Stimulated activated CD8-positive, alpha-beta memory T cell treated with anti-CD3 and anti-CD28 coated beads, Interleukin-7, amount 100 ng/mL, for 48 hours (primary cell): ENCODE measurements at places on chromosomes 7 and 10.

- no peak for DNase-seq
Observed at GRCh38 chr10:124224331-124225028, 131.1 kb upstream of the CHST15 start.

DNA sequence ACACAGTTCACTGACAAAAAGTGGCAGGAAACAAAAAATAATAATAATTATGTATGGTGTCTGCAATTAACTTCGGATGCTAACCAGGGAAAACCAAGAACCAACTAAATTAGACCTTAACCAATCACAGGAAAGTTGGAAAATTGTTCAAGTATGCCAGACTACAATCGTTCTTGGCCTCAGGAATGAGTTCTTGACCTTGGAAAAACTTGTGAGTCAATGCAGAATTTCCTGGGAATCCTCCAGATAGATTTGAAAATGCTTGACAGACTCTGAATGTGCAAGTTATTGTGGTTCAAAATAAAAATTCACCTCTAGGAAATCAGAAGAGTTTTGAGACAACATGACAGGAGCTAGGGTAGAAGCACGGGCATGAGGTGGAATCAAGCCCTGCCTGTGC, 171.5 kb downstream of the C7orf25 start:
- no peak for DNase-seq

- no peak for DNase-seq
Observed at GRCh38 chr7:192701-193480, 520 bp downstream of the FAM20C start.

- no peak for DNase-seq
Observed at GRCh38 chr7:133754708-133755107, 372.4 kb upstream of the LRGUK start.

DNA sequence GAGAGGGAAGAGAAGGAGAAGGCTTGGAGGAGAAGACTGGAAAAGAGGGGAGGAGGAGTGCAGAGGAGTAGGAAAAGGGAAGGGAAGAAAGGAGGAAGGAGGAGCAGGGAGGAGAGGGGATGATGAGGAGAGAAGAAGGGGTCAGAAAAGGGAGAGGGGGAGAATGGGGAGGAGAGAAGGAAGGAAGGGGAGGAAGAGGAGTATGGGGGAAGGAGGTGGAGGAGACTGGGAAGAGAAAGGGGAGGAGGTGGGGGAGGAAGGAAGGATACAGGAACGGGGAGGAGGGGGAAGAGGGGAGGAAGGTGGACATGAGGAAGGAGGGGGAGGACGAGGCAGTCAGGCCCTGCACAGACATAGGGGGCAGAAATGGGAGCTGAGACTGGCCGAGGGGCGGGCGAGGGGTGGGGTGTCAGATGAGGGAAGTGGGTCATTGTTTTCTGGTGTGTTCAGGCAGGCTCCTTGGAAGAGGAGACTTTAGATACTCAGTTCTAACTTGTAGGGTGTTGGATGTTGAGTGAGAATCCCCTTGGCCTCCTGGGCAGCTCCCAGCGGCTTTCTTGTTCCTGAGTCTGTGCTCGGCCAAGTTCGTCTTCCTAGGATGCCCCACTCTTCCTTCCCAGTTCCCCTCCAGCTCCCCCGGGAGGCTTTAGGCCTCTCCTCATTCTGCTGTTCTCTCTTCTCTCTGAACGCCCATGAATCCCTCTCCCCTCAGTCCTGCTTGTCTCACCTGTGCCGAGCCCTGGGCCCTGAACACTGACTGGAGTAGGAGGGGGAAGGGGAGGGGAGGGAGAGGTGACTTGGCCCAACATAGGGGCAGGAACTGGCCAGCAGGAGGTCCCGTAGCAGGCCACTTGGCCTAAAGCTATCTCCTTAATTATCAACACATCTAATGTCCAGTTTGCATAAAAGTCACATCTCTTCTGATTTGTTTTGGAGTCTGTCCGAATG, 12.8 kb upstream of the CRHR2 start:
- no peak for DNase-seq

GRCh38 chr7:100087055-100087750, 1.6 kb upstream of the COPS6 start:
- no peak for DNase-seq

- DNase-seq, result no peak
Observed at GRCh38 chr10:21990449-21990848, 13.1 kb downstream of the DNAJC1 start.

GRCh38 chr7:105245398-105246114, 143.2 kb downstream of the SRPK2 start:
- DNase-seq, result no peak

- DNase-seq, result no peak
Observed at GRCh38 chr10:110764793-110765512, 106.8 kb upstream of the PDCD4 start.

DNA sequence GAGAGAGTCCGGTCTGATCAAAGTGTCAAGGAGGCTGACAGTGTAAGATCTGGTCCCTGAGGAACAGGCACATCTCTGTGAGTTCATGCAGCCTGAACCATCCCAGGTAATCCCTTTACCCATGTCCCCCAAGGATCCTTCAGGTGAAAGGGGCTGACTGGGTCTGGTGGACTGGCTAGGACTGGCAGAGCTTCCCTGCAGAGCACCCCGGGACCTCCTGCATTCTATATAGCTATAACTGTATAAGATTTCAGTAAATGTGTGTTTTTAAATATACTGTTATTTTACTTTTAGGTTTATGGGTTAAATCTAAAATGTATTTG, 246.8 kb downstream of the ELMO1 start:
- DNase-seq, result no peak
